Activated naive CD8-positive, alpha-beta T cell treated with anti-CD3 and anti-CD28 coated beads, Interleukin-2, amount 10 ng/mL, durations not matched to agents 7 days and 5 days (primary cell): ENCODE measurements at places on chromosomes 5 and 9.

DNA sequence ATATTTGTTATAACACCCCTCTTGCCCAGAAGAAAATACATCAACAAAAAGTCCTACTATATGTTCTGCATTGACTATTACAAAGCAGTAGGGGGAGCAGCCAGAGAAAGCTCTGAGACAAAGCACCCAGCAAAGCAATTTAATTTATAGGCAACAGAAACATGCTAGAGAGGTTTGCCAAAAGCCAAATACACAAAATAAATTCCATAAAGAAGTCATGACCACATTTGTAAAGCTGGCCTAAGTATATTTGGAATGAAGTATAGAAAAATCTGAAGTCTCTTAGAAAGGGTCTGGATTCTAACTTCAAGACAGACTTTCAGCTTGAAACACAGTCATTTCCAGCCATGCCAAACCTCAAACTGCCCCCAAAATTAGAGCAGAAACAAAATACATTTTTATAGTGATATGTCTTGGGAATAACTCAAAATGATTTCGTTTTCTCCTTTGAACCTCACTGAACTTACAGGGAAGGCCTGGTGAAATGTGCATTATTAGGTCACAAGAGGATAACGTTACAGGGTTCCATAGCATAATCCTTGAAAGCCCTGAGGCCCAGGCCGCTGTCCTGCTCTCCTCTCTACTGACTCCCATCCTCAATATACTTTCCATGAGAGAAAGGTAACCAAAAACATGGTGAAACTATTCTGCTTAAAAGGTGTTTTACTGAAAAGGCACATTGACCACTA lies 451.8 kb downstream of the RAB3C start:
- no peak for DNase-seq

DNA sequence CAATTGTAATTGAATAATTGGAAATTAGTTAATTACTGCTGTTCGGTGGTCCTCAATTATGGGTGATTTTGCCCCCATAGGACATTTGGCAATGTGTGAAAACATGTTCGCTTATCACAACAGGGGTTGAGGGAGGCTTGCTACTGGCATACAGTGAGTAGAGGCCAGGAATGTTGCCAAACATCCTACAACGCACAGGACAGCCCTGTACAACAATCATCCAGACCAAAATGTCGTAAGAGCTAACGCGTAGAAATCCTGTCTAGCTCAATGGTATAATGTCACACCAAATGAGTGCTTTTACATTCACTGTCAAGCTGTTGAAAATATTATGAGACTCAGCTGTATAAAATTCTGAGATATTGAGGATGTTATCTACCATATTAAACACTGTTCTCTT lies 464.4 kb upstream of the TUSC1 start:
- no peak for DNase-seq

- no peak for DNase-seq
These were observed 498.5 kb upstream of the TYRP1 start for GRCh38 chr9:12194731-12195130.

- no peak for DNase-seq
These were observed 146.5 kb downstream of the PPP2R2B start for GRCh38 chr5:146731909-146732659.

- no peak for DNase-seq
These were observed 1343.1 kb upstream of the C9orf72 start for GRCh38 chr9:28916348-28916747.

GRCh38 chr9:98045234-98046179 lies 11.0 kb upstream of the NANS start:
- no peak for DNase-seq

DNA sequence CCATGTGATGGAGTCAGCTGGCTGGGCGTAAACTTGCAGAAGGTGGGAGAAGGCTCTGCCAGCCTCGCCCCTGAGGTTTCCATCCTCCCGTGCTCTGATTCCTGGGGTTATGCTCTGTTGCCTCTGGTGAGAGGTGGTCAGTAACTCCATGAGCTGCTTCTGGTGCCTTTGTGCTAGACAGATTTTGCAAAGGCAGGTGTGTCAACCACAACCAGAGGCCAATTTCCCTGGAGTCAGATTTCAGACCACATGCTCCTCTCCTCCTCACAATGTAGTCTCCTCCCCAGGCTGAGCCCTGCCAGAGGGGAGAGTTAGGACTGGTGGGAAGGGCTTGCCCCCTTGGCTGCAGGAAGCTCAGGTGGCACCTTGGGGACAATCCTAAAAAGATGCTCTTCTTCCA lies 38.8 kb upstream of the TENT4A start:
- DNase-seq, result no peak

DNA sequence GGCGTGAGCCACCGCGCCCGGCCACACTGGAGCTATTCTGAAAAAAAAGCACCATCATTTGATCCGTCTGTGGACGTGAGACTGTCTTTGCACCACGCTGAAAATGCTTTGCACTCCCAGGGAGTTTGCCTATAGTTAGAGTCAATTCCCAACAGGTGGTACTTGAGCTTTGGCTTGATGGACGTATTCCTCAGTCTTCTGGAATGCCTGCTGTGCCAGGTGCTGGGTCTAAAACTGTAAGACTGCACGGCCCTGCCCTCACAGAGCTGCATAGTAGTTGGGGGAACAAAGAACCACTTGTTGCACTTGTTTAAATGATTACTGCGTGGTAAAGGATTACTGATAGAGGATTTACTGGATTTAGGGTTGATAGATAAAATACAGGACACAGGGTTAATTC lies 3.4 kb upstream of the CCNO start:
- DNase-seq, result no peak

DNA sequence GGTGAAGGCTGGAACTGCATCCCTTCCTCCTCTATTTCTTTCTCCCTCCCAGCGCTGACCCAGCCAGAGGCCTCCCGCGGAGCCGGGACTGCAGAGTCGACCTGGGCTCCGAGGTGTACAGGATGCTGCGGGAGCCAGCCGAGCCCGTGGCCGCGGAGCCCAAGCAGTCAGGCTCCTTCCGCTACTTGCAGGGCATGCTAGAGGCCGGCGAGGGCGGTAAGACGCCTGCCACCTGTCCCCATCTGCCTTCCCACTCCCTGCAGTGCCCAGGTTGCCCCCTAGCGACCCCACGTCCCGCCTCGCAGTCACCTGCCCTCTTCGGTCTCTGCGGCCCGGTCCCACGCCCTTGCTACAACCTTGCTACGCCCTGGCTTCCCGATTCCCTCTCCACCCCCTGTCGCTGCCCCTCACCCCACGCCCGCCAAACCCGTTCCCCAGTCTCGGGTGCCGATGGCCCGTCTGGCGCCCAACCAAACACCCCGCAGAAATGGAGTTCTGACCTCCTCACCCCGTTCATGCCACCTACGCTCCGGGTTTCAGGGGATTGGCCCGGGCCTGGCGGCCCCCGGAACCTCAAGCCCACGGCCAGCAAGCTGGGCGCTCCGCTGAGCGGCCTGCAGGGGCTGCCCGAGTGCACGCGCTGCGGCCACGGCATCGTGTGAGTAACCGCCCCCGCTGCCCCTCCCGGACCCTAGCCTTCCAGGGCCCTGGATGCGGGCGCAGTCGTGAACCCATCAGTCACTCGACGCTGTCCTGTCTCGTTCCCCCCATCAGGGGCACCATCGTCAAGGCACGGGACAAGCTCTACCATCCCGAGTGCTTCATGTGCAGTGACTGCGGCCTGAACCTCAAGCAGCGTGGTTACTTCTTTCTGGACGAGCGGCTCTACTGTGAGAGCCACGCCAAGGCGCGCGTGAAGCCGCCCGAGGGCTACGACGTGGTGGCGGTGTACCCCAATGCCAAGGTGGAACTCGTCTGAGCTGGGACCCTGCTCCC lies 14.1 kb downstream of the PDLIM4 start:
- no peak for DNase-seq

DNA sequence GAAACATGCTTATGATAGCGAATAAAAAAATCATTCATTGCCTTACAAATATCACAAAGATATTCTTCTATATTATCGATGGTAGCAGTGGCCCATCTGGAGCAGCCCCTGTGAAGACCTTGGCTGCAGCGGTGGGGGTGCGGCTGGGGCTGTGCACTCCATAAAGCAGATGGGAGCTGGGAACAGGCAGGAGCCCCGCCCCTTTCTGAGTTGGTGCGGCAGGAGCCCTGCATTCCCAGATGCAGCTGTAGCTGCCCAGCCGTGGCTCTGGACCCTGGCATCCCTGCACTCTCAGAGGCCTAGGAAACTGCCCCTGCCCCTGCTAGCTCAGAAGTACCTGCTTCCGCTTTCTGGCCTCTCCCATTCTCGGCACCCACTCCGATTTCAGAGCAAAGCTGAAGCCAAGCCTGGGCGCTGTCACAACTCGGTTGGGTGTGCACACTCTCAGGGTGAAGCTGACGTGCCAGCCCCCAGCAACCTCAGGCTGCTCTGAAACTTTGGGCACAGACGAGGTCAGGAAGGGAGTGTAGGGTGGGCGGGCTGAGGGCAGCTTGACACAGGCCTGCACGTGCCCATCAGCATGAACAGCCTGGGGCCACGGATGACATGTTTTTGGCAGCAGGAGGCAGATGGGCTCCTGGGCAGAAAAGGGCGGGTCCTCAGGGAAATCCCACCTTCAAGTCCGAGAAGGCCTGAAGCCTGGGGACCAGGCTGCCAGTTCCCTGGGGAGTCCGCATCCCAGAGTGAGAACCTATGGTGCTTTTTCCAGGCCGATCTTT lies 1440.8 kb upstream of the ACO1 start:
- peak; percentile 13 for DNase-seq

DNA sequence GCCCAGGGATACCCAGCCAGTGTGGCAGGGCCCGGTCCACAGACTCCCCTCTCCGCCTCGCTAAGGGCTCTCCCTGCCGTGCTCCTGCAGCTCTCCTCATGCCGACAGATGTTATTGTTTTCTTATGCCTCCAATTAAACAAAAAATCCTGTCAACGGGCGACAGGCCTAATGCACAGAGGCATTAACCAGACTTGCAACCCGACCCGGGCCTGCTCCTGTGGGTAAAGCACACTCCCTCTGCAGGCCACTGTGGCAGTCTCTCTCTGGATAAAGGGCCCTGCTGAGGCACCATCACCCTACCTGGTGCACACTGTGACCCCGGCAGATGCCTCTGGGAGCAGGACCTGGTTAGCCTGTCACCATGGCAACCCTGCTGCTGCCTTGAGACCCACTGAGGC lies 27.5 kb upstream of the HAND1 start:
- no peak for DNase-seq

- no peak for DNase-seq
These were observed 225.7 kb upstream of the KLF9 start for GRCh38 chr9:70639853-70640814.

DNA sequence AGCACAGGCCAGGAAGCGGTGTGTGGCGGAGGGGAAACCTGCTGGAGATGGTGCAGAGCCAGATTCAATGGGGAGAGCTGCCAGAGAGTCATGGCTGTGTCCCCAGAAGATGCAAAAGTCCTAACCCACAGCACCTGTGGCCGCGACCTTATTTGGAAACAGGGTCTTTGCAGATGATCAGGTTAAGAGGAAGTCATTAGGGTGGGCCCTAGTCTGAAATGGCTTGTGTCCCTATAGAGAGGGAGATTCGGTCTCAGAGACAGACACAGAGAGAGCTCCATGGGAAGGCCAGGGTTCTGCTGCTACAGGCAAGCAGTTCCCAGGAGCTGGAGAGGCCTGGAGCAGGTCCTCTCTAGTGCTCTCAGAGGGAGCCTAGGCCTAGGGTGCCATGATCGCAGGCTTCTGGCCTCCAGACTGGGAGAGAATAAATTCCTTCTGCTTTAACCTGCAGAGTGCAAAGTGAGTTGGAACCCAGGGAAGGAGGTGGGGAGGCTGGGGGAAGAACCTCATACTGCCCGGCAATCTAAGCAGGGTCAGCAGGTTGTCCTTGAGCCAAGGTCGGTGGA lies 1.9 kb upstream of the LPCAT1 start:
- DNase-seq, result peak; percentile 20

- DNase-seq, result no peak
These were observed 83.1 kb downstream of the FGF1 start for GRCh38 chr5:142602720-142603245.

- DNase-seq, result no peak
These were observed 99.8 kb downstream of the TLE4 start for GRCh38 chr9:79671558-79671957.

GRCh38 chr5:6572825-6573380 lies 59.9 kb downstream of the NSUN2 start:
- no peak for DNase-seq

- peak; percentile 39 for DNase-seq
These were observed 60.7 kb downstream of the MAT2B start for GRCh38 chr5:163565931-163566608.

DNA sequence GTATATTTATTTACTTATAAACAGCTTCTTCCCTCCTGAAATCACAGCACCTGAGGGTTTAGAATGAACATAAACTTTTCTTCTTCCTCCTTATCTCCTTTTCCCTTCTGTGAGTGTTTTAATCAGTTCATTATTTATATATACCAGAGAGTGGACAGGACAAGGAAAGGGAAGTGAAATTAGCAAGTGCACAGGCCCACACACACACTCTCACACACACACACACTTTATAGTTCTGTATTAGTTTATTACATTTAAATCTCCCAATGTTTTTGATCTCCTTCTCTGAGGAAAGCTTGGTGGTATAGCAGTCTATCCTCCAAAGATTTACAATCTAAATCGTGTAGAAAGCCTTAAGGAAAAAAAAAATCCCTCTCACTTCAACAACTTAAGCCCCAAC lies 353.5 kb downstream of the NDUFS4 start:
- DNase-seq, result no peak

DNA sequence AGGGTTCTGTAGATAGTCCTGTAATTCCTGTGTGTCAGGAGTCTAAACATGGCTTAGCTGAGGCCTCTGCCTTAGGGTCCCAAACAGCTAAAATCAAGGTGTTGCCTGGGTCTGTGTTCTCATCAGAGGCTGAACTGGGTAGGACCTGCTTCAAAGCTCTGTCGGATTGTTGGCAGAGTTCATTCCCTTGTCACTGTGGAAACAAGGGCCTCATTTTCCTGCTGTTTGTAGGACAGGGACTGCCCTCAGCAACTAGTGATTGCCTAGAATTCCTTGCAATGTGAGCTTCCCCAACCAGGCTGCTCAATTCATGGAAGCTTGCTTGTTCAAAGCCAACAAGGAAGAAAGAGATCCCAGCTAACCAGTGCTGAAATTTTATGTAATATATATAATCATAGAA lies 283.2 kb downstream of the DNAH5 start:
- no peak for DNase-seq

DNA sequence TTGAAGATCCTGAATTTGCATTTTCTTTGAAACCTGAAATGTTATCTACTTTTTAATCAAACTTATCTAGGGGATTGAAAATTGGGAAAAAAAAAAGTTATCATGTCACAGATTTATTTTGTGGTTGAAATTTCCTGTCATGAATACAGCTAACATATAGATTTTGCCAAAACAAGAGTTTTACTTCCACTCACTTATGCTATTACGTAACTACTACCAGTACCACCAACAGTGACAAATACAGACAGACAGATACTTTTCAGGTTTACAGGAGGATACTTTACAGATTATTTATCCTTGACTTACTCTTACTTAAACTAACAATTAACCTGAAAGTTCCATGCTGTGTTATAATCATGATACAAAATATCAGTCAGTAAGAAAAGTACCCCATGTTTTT lies 6.8 kb upstream of the MRPS30 start:
- no peak for DNase-seq

- DNase-seq, result no peak
These were observed 29.7 kb downstream of the SLC28A3 start for GRCh38 chr9:84310883-84311282.
